WTC11 (cell line): ENCODE measurements at places on chromosomes 16 and 17.

DNA sequence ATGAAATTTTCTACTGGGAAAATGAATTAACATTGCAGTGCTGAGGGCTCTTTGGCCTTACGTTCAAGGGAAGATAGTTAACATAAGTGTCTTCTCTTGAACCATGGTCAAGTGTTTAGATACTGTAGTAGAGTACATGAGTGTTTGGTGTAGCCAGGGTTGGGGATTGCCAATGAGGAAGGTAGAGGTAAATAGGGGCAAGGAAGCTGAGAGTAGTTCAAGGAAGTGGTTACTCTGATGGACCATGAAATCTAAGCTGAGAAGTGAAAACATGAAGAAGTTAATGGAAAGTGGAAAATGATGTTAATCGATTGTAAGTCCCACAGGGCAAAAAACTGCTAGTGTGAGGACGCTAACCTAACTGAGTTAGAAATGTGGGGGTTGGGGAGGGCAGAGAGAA, 249.6 kb upstream of the AXIN2 start:
- H3K27ac ChIP-seq, result no peak overlapping the region
- no peak for DNase-seq
- no peaks in the 10 kb centered on the region; the same call in 1 of the 2 replicates for H3K27me3 ChIP-seq
- no peak overlapping the region for H3K4me3 ChIP-seq
- H3K4me1 ChIP-seq, result 0 out of 2 replicates have a peak, but pooled peaks cover 4% of the 10 kb centered on the region

DNA sequence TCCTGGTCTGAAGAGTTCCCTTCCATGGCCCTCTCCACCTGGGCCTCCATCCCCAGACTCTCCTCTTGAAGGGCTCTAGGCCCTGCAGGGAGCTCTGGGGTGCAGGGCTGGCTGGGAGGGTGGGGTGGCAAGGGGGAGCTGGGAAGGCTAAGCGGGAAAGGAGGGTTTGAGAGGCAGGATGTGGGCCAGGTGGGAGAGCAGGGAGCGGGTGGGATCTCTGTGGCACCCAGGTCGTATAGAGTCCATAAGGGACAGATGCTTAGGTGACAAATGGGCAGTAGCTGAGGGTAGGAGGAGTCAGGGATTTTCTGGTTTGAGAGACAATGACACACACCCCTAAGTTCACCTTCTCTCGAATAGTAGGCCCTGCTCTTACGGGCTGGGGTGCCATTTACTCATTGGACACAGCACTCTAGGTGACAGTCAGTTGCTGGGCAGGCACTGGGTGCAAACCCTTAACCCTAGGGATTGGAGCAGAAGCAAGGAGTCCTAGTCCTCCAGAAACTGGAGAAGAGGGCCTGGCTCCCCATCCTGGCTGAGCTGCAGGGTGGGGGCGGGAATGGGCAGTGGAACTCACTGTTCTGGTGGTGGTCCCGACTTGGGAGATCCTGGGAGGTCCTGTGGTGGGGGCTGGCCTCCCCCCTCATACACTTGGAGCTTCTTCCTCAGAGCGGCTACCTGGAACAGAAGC, 15.3 kb downstream of the KIF18B start:
- no peaks in the 10 kb centered on the region for H3K27me3 ChIP-seq
- DNase-seq, result no peak
- H3K27ac ChIP-seq, result no peak overlapping the region
- no peak overlapping the region for H3K4me3 ChIP-seq
- H3K4me1 ChIP-seq, result no peaks in the 10 kb centered on the region

- DNase-seq, result no peak
- H3K27me3 ChIP-seq, result peaks cover 2% of the 10 kb centered on the region; the same call in 1 of the 2 replicates
- H3K36me3 ChIP-seq, result no peaks in the 10 kb centered on the region
- no peaks in the 10 kb centered on the region for H3K4me1 ChIP-seq
- no peak overlapping the region; the same call in 1 of the 2 replicates for H3K27ac ChIP-seq
Measured at GRCh38 chr17:33667052-33667509, 374.0 kb upstream of the ASIC2 start.

GRCh38 chr17:7041607-7042500, 2.0 kb downstream of the SLC16A11 start:
- no peak overlapping the region for H3K27ac ChIP-seq
- no peaks in the 10 kb centered on the region for H3K36me3 ChIP-seq
- H3K4me1 ChIP-seq, result peaks cover 26% of the 10 kb centered on the region
- DNase-seq, result peak; percentile 47
- peak overlapping the region; percentile 66 for H3K4me3 ChIP-seq

DNA sequence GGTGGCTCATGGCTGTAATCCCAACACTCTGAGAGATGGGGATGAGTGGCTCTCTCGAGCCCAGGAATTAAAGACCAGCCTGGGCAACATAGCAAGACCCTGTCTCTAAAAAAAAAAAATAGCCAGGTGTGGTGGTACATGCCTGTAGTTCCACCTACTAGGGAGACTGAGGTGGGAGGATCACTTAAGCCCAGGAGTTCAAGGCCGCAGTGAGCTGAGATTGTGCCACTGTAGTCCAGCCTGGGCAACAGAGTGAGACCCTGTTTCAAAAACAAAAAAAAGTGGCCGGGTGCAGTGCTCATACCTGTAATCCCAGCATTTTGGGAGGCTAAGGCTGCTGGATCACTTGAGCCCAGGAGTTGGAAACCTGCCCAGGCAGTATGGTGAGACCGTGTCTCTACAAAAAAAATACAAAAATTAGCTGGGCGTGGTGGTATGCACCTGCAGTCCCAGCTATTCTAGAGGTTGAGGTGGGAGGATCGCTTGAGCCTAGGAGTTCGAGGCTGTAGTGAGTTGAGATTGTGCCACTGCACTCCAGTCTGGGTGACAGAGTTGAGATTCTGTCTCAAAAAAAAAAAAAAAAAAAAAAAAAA, 3.0 kb downstream of the C16orf54 start:
- H3K4me1 ChIP-seq, result peaks cover 16% of the 10 kb centered on the region
- H3K27ac ChIP-seq, result no peak overlapping the region
- peaks cover 30% of the 10 kb centered on the region for H3K36me3 ChIP-seq
- DNase-seq, result no peak
- peaks cover 6% of the 10 kb centered on the region for H3K27me3 ChIP-seq

GRCh38 chr17:81096741-81097133, 61.8 kb downstream of the BAIAP2 start:
- no peaks in the 10 kb centered on the region for H3K36me3 ChIP-seq
- no peak for DNase-seq
- H3K27me3 ChIP-seq, result no peaks in the 10 kb centered on the region
- no peak overlapping the region for H3K4me3 ChIP-seq

DNA sequence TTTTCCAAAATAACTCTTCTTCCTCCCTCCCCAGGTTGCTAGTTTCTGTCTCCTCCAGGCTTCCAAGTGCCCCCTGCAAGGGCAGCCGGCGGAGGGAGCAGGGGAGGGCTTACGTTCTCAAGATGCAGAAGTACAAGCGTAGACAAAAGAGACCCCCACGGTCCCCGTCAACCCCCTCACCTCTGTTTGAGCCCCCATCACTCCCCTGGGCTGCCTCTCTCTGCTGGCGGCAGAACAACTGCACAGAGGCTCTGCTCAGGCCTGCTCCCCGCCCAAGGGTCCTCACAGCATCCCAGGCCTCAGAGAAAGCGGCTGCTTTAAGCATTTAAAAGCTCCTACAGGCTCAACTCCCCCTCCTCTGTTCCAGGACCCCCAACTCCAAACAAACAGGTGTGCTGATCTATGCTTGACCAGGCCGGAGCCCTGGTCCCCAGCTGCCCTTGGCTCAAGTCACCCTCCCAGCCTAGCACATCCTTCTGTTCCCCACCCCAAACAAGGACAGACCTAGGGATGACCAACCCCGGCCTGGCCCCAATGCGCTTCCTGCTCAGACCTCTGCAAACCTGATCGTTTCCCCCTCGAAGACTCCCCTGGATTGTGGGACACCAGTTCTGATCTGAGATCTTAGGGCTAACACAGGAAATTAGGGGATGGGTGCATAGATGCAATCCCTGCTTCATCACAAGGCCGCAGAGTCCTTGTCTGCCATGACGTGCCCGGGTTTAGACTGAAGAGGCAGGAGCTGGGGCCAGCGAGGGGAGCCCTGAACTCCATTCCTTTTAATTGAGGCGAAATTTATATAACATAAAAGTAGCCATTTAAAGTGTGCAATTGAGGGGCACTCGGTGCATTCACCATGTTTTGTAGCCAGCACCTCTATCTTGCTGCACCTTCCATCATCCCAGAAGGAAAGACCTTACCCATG, 17.2 kb upstream of the RBFOX3 start:
- peak; percentile 6 for DNase-seq
- peaks cover 36% of the 10 kb centered on the region for H3K4me1 ChIP-seq
- H3K27ac ChIP-seq, result 0 out of 2 replicates have a peak overlapping the region, but pooled peaks have one; percentile 9
- H3K36me3 ChIP-seq, result no peaks in the 10 kb centered on the region
- no peak overlapping the region for H3K4me3 ChIP-seq
- H3K27me3 ChIP-seq, result no peaks in the 10 kb centered on the region

DNA sequence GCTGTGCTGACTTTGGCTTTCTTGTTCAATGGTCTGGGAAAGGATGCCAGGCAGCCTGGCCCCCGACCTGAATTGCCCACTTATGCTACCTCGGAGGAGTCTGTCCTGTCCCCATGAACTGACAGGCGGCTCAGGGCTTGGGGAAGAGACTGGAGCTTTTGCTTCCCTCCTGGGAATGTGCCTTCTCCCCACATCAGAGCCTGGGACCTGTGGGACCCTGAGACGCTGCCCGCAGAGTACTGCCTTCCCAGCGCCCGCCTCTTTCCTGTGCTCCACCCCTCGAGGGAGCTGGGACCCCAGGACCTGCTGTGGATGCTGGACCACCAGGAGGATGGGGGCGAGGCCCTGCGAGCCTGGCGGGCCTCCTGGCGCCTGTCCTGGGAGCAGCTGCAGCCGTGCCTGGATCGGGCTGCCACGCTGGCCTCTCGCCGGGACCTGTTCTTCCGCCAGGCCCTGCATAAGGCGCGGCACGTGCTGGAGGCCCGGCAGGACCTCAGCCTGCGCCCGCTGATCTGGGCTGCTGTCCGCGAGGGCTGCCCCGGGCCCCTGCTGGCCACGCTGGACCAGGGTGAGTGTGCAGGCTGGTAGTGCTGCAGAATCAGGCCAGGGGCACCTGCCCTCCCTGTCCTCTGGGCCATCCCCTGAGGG, 18.5 kb downstream of the FCSK start:
- peaks cover 3% of the 10 kb centered on the region; the same call in 1 of the 2 replicates for H3K4me1 ChIP-seq
- DNase-seq, result no peak
- no peak overlapping the region for H3K4me3 ChIP-seq
- H3K36me3 ChIP-seq, result no peaks in the 10 kb centered on the region

- no peaks in the 10 kb centered on the region for H3K27me3 ChIP-seq
- H3K4me3 ChIP-seq, result peak overlapping the region; percentile 99
- peaks cover 9% of the 10 kb centered on the region; the same call in 1 of the 2 replicates for H3K36me3 ChIP-seq
- peaks cover 56% of the 10 kb centered on the region for H3K4me1 ChIP-seq
Measured at GRCh38 chr16:70437017-70437581, 1.8 kb downstream of the ST3GAL2 start.

DNA sequence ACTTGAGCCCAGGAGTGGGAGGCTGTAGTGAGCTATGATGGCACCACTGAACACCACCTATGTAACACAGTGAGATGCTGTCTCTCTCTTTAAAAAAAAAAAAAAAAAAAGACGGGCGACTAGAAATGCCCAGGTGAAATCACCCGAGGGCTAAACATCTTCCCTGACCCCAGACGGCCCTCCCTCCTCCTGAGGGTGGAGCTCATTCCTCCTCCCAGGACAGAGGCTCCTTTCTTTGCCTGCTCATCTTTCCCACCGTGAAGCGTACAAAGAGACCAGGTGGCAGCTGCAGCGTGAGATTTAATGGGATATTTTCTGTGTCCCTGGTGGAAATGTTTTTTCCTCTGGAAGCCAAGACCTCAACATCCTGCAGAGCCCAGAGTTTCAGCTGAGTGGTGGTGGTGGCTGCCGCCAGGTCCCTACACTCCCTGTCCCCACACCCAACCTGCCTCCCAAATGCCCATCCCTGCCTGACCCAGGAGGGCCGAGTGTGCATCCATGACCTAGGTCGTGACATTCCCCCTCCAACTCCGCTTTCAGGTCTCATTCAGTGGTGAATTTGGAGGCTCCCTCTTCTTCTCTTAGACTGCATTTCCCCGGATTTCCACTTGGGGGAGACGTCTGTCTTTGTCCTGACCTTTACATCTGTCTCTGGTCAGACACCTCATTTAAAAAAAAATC, 14.4 kb upstream of the GPRC5B start:
- peaks cover 16% of the 10 kb centered on the region for H3K4me1 ChIP-seq
- peak; percentile 75 for DNase-seq
- H3K27ac ChIP-seq, result no peak overlapping the region
- H3K4me3 ChIP-seq, result peak overlapping the region; percentile 45
- no peaks in the 10 kb centered on the region for H3K27me3 ChIP-seq
